ENCODE measurements at places on chromosomes 6 and 20.

DNA sequence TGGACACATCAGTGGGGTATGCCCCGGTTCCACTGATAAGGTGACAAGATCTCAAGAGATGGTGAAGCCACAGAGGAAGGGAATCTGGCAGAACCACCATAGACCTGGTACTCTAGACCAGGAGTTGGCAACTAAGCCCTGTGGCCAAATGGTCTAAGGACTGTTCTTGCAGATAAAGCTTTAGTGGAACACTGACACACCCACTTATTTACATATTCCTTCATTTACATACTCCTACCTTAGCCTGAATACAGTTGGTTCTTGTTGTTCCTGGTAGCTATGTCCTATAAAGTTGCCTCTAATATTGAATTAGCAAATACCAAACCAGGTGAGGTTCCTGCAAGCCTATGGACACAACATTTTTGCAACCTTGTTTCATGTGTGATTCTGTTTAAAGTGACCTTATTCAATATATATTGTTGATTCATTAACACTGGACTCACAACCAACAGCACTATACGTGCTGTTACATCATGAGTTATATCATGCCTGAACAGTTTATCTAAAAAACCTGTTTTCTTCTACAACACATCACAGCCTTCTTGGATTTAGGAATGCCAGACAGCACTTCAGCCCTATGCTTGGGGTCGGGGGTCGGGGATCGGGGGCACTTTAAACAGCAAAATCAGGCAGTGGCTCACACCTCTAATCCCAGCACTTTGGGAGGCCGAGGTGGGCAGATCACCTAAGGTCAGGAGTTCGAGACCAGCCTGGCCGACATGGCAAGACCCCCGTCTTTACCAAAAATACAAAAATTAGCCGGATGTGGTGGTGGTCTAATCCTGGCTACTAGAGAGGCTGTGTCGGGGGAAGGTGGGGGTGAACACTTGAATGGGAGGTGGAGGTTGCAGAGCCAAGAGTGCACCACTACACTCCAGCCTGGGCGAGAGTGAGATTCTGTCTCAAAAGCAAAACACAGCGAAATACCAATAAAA is 2.5 kb downstream of the CCDC167 start:
- DNase-seq, result no peak

- no peak for DNase-seq
Measured at GRCh38 chr20:445514-446336, 16.6 kb downstream of the TBC1D20 start.

- peak; percentile 65 for DNase-seq
Measured at GRCh38 chr20:50932691-50933280, 1.5 kb upstream of the ADNP start.

- DNase-seq, result no peak
Measured at GRCh38 chr6:162363757-162364156, 363.8 kb downstream of the PRKN start.

DNA sequence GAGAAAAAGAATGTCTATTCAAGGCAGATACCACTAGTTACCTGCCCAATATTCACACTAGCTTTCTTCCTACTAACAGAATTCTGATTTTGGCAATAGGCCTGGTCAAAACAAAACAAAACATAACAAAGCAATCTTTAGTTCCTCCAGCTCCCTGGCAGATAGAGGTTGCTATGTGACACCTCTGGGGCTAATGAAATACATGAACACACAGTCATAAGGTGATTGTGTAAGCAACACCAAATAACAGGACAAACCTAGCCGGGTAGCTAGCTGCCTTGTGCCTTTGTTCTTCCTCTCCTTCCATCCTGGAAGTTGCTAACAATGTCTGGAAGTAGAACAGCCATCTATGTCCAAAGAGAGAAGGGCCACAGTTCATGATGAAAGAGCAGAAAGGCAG is 6.0 kb upstream of the HMGN3 start:
- no peak for DNase-seq

- no peak for DNase-seq
Measured at GRCh38 chr6:167244064-167244960, 46.8 kb upstream of the UNC93A start.

GRCh38 chr6:138987080-138987642 is 892 bp downstream of the REPS1 start:
- no peak for DNase-seq

DNA sequence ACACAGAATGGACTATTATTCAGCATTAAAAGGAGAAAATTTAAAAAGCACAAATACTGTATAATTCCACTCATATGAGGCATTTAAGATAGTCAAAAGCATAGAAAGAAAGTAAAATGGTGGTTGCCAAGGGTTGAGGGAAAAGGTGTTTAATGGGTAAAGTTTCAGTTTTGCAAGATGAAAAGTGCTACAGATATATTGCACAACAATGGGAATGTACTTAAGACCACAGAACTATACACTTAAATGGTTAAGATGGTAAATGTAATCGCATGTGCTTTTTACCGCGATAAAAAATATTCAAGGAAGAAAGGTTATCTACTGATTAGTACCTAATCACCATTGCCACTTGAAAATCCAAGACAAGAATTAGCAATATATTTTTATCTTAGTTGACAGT is 71.8 kb upstream of the NOX3 start:
- no peak for DNase-seq

GRCh38 chr20:2692036-2692885 is at the start of gene EBF4:
TSS of gene EBF4 (plus strand) at chr20:2692780. CDS start at chr20:2693646, 866 bp downstream.
- peak; percentile 39 for DNase-seq

DNA sequence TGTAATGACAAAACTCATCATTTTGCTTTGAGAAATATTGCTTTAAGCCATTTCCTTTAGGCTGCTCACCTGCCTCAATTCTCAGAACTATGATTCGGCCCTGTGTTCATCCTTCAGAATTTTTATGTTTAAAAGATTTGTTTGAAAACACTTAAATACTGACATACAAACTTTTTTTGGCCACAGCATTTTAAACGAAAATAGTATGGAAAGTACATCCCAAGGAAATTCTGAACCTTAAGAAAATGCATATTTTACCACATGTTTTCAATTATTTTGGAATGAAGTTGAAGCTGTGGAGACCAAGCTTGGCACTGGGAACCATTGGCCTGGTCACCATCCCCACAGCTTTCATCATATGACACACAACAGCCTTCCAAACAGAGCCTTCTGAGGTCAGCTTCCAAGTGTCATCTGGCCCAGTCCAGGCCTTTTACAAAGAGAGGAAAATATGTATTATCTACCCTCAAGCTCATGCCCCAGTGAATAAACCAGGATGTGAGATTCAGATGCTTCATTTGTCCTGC is 83.3 kb downstream of the SOD2 start:
- DNase-seq, result peak; percentile 44

DNA sequence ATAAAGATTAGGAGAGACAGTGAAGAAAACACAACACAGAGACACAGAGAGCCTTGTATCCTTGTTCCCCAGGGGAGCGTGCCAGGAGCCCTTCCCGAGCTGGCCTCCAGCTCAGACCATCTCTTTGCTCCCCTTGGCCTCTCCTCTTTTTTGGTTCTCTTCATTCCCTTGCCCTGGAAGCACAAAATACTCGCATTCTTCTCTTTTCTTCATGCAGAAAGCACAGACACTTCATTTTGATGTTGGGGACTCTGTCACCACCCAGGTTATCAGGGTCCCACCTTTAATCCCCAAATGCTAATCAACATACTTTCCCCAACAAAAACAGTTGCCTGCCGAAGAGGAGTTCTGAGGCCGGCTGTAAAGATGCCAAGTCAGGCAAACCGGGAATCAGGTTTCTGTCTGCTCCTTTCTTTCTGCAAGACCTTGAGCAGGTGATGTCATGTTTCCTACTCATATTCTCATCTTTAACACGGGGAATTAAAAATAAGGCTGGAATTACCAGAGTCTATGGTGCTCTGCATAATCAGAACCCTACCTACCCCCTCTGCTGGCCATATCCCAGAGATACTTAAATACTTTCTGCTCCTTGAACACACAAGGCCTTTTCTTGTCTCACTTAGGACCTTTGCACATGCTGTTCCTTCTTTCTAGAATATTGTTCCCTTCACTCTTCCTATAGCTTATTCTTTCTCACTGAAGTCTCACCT is 21.7 kb downstream of the TGM6 start:
- peak; percentile 38 for DNase-seq

DNA sequence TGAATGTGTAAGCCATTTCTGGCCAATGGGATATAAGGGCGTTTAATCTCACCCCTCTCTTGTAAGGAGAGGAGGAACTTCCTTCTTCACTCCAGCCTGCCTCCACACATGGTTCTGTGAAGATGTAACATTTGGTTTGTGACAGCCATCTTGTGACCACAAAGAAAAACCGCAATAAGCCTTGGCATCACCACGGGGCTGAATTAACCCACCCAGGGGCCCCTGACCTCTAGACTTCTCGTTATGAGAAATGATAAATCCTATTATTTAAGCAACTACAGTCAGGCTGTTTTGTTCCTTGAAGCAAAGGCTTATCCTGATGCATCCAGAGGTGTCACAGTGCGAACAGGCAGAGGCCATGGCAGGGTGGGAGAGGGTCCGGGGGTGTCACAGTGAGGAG is 139.7 kb downstream of the CDC5L start:
- DNase-seq, result peak; percentile 41

DNA sequence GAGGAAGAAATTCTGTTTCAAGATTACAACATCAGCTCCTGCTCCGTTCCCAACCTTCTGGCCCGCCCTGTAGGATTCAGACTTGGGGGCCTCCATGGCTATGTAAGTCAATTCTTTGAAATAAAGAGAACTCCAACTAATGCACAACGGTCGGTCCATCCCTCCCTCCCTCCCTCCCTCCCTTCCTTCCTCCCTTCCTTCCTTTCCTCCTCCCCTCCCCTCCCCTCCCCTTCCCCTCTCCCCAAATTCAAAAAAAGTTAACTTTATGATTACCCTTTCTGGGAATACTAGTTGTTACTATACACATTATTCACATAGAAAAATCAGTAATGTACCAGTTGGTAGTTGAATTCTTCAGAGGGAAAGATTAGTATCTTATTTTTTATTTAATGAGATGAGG is 179.7 kb upstream of the AGPAT4 start:
- DNase-seq, result no peak

- DNase-seq, result no peak
Measured at GRCh38 chr20:33600981-33601380, 61.1 kb upstream of the C20orf144 start.

Data from fibroblast of skin of scalp (primary cell).